COLO829 (cell line): ENCODE measurements at places on chromosomes 1 and 21.

DNA sequence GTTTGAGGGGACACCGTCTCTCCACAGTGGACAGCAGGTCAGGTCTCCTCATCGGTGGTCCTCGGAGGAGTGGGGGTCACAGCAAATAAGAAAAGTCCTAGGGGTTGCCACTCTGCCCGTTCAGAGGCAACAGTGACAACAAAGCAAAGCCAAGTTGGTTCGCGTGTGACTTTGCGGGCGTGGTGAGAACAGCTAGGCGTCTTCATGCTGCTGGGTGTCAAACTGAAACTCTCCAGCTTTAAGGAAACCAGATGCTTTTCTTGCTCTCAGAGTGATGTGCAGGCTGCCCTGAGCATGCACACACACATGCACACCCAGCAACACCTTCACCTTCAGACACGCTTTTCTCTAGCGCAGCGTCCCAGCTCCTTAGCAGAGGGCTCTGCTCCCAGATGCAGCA, 70.1 kb upstream of the ARHGEF16 start:
- DNase-seq = no peak

- DNase-seq = no peak
These were observed 184.6 kb downstream of the TGFB2 start for GRCh38 chr1:218529646-218530300.

GRCh38 chr1:212902054-212902453, 44.0 kb downstream of the FLVCR1 start:
- no peak for DNase-seq

DNA sequence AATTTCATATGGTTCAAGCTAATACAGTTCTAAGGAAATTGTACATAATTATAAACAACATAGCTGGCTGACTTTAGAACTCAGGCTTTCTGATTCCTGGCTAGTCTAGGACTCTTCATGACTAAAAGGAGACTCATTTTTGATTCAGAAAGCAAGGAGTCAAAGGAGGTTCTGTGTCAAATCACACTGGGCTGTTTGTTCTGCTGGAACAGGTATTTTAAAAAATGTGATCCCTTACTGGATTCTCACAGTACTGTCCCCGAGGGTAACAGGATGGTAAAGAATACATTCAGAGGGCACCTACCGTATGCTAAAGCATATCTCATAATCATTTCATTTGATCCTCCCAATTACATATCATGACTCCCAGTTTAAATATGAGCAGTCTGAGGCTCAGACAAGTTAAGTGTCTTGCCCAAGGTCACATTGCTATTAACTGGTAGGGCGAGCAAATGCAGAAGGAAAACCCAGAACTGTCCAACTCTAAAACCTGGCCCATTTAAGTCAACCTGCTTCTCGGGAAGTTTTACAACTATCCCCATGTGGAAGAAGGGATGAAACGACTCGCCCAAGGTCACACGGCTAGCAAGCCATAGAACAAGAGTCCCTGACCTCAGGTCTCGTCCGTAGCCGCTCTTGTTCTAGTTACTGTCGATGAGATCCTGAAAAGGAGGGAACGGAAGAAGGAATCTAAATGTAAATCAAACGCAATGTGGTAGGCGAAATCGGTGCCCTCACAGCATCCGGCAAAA, 675 bp downstream of the MYSM1 start:
- no peak for DNase-seq

GRCh38 chr1:168834225-168834872, 105.3 kb upstream of the DPT start:
- DNase-seq = peak; percentile 51

DNA sequence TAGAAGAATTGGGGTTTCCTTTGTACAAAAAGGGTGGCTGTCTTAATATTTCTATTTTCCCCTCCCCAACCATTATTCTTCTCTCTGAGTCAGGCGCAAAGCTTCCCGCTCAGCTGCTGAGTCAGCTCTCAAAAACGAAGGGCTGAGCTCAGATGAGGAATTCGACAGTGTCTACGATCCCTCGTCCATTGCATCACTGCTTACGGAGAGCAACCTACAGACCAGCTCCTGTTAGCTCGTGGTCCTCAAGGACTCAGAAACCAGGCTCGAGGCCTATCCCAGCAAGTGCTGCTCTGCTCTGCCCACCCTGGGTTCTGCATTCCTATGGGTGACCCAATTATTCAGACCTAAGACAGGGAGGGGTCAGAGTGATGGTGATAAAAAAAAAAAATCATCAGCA, 3.0 kb upstream of the TUFT1 start:
- DNase-seq = no peak

GRCh38 chr1:228919914-228920313, 184.6 kb downstream of the RHOU start:
- no peak for DNase-seq

GRCh38 chr1:20153000-20153418, 13.9 kb downstream of the PLA2G2F start:
- DNase-seq = no peak

GRCh38 chr1:12183095-12183794, 16.5 kb downstream of the TNFRSF1B start:
- DNase-seq = no peak

GRCh38 chr21:17467392-17467791, 45.5 kb upstream of the CXADR start:
- peak; percentile 4 for DNase-seq

- no peak for DNase-seq
These were observed 180.8 kb downstream of the TPR start for GRCh38 chr1:186194107-186194756.

GRCh38 chr1:115465802-115466363, 127.8 kb upstream of the NGF start:
- no peak for DNase-seq

DNA sequence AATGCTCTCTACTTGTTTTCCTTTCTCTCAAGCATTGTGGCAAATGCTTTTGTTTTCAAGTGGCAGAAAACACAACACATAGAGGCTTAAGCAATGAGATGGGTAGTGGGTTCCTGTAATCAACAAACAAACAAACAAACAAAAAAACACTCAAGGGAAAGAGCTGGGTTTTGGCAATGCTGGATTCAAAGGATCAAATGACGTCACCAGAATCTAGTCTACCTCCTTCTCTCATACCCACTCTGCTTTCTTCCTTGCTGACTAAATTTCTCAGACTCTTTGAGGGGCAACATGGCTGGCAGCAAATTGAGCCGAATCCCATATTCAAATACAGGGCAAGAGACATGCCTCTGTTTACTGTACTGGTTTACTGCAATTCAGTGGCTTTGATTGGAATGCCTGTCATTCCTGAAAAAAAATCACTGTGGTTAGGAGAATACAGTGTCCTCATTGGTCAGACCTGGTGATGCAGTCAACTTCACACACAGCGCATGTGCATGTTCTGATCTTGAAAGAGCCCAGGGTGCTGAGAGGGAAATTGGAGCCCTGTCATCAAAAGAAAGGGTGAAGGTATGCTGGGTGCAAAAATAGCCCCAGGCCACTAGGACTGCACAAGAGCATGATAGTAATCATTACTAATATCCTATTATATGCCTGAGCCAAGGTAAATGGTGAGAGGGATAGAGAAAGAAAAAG, 356.2 kb downstream of the KCTD3 start:
- no peak for DNase-seq

GRCh38 chr1:36520056-36520455, 37.3 kb upstream of the CSF3R start:
- no peak for DNase-seq

DNA sequence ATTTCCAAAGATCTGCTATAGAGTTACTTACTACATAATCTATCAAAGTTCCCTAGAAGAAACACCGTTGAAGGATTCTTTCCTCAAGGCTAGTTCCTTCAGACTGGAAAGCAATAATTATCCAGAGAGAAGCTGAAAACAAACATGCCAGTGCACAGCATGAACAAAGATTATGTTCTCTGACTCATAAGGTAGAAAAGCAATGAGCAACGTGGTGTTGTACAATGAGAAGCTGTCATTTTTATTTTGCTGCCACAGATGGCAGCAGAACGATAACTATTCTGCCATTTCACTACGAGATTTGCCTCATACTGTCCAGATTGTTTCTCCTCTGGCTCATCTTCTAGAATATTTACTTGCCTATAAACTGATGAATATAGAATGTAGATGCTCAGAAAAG, 10.7 kb downstream of the EXTL2 start:
- DNase-seq = no peak

GRCh38 chr1:179883040-179883744, 1.1 kb downstream of the TOR1AIP1 start:
- no peak for DNase-seq

- no peak for DNase-seq
These were observed 1.1 kb downstream of the ICMT start for GRCh38 chr1:6234502-6235295.

DNA sequence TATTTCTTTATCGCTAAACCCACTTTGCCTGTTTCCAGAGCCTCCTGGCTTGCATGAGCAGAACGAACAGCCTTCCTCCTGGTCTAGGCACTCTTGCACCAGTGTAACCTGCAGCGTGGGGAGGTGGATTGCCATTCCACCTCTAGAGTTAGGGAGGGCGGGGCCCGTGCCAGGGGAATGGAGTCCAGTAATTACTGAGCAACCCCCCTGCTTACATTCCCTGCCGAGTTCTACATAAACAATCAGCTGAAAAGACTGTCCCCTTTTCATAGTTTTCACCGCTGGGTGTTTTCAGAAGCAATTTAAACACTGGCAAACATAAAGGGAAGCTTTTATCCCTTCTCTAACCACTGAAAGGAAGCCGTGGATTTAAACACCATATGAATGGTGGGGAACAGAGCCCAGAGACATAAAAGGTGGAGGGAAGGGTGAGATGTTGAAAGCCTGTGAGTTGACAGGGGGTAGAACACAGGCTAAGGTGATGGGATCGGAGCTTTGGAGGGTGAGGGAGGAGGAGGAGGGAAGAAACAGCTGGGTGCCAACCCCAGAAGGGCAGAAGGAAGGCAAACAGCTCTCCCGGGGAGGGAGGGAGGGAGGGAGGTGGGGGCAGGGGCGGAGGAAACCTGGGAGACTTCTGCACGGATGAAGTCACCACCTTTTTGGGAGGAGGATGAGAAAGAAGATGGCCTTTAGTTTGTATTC, 68.0 kb upstream of the WDR26 start:
- peak; percentile 78 for DNase-seq

DNA sequence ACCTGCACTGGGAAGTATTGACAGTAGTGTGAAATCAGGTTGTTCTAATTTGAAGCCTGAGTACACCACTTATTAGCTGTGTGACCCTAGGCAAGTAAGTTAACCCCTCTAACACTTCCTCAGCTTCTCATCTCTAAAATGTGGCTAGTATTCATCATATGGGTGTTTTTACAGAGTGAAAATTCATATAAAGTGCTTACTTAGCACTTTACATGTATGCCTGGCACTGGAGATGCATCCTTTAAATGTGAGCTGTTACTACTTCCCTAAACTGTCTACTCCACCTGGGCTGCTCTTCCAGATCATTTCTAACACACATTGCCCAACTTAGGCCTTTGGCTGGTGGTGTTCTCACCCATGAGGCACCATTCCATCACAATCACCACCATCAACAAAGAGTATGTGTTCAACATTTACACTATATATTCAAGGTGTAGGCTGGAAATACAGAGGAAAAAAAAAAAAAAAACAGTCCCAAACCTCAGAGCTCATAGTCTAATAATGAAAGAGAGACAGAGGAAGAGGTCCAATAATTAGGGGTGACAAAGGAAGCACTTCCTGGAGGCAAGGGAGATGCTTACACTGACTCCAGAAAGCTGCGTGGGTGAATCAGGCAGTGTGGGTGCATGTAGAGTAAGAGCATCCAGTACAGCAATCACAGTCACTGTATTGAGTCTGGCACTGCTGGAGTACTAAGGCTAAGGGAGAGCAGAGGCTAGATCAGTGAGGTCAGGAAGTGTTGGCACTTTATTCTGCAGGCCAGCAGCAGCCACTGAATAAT, 3.6 kb downstream of the STX6 start:
- DNase-seq = no peak

- no peak for DNase-seq
These were observed 10.4 kb upstream of the CHIA start for GRCh38 chr1:111280267-111280666.

DNA sequence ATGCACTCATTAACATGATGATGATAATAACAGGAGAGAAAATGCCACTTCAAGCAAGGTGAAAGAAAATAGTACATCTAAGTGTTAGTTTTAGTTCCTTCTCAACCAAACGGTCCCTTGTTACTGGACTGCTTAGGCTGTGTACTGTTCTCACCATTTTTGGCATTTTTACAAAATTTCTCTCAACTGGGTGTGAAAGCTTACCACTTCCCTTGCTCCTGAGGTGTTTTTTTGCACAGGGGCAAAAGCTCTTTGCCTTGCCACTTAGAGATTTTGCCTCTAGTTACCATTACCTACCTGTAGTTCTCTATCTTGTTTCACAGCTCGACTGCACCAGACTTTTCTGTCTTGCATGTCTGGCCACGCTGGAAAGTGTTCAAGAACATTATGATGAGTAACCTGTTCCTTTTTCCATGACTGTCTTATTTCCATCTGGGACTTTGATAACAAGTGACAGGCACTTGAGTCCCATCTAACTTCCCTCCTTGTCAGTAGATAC, 10.7 kb downstream of the NEK7 start:
- no peak for DNase-seq

DNA sequence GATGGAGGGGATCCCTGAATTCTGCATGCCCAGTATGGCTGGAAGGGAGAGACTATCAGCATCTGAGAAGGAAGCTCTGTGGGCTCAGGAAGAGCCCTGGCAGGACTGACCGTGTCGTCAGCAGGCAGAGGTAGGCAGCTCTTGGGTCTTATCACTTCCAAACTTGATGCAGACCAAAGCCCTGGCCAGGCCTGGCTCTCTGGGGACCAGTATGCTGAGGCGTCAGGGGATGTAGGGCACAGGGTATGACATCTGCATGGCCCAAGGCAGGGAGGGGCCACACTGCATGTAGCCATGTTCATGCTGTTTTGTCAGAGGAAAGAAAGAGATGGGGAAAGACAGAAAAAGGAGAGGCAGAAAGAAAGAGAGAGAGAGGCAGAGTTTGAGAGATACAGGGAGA, 6.3 kb downstream of the FGR start:
- DNase-seq = no peak

- no peak for DNase-seq
These were observed 45.9 kb downstream of the SLC19A1 start for GRCh38 chr21:45496151-45496967.

DNA sequence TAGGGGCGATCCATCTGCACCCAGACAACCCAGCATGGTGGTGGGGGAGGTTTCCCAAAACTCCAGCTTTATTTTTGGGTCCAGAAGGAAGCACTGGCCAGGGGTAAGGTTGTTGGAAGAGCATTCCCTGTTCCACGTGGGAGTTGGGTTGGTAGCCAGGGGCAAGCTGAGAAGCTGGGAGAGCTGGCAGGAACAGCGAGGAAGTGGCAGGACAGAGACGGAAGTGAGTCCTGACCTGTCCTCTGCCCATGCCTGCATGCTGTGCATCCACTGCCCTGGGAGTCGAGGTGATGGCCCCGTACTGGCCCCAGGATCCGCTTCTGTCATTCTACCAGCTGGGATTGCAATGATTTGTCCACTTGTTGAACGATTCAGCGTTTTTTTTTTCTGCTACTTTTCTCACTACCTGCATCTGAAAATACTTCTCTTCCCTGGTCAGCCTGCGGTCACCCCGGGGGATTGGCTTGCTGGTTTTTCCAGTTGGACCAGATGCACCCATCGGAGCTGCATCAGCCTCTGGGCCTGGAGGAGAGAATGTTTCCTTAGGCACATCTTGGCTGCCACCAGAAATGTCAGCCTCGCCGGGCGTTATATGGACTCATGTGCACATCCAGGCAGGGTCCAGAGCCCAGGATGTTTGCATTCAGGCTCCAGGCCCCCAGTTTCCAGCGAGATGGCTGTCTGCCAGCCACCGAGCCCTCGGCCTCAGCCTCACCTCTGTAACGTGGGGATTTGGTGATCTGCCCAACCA, 28.3 kb upstream of the TMPRSS2 start:
- no peak for DNase-seq

- DNase-seq = no peak
These were observed 157.3 kb downstream of the PEX14 start for GRCh38 chr1:10631811-10632593.
